Mammary epithelial cell (primary cell): ENCODE measurements at places on chromosomes 6 and 20. TPM values are rescaled to one million over a fixed set of nuclear protein-coding genes. Genes with fewer than 3 reads are reported as not detected.

ATP6V1G2 gene
- polyA plus RNA-seq: 1.1 TPM

PRPH2 gene
- not detected for polyA plus RNA-seq

SLPI gene
- 266 TPM for polyA plus RNA-seq

RIPOR2 gene
- 0.16 TPM for polyA plus RNA-seq

GMNN gene
- 43.7 TPM for polyA plus RNA-seq

OLIG3 gene
- polyA plus RNA-seq: not detected

OR11A1 gene
- not detected for polyA plus RNA-seq

ZBTB24 gene
- polyA plus RNA-seq: 3.4 TPM

EYA4 gene
- polyA plus RNA-seq: not detected

MUCL3 gene
- 0.03 TPM for polyA plus RNA-seq

CDH26 gene
- 0.46 TPM for polyA plus RNA-seq
